ENCODE measurements at places on chromosomes 1 and 21. TPM values are rescaled to one million over a fixed set of nuclear protein-coding genes. Genes with fewer than 3 reads are reported as not detected.

The FAF1 gene
- total RNA-seq, result 55.6 TPM

The LAD1 gene
- total RNA-seq, result not detected

The HAO2 gene
- not detected for total RNA-seq

The MLLT11 gene
- 5.8 TPM for total RNA-seq

The ESPN gene
- 1.3 TPM for total RNA-seq

Measured in epithelial cell of umbilical artery (primary cell).